ENCODE measurements at places on chromosomes 7 and 10. TPM values are rescaled to one million over a fixed set of nuclear protein-coding genes. Genes with fewer than 3 reads are reported as not detected.

The PRKCQ gene
- 3.7 TPM for total RNA-seq

The GPR37 gene
- total RNA-seq = 0.98 TPM

The HGF gene
- total RNA-seq = 15.0 TPM

DNA sequence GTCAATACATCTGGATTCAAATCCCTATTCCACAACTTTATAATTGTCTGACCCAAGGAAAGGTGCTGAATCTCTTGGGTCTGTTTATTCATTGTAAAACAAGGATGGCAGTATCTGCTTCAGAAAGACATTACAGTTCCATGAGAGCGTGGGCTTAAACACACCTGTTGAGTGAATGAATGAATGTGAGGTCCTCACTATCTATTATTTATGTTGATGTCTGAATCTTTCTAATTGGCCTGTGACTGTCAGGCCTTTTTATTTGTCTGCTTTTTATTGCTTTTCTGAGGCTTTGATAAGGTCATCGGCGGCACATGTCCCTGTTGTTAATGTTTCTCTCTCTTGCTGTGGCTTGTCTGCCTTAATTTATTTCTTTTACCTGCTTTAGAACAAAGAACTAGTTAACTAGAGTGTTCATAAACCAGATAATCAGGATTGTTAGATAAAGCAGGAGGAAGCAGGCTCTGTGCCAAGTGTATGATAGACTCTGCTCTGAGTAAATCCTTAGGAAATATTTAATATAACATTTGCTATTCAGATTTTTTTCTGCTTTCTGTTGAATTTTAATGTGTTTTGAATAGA lies 42.3 kb upstream of the CYCS start:
- DNase-seq = no peak

- DNase-seq = no peak
Measured at GRCh38 chr7:140541513-140542227, 62.4 kb upstream of the MKRN1 start.

- DNase-seq = no peak
Measured at GRCh38 chr10:30036811-30037210, 22.6 kb downstream of the JCAD start.

GRCh38 chr10:78342827-78343653 lies 309.4 kb downstream of the RPS24 start:
- DNase-seq = peak; percentile 56

DNA sequence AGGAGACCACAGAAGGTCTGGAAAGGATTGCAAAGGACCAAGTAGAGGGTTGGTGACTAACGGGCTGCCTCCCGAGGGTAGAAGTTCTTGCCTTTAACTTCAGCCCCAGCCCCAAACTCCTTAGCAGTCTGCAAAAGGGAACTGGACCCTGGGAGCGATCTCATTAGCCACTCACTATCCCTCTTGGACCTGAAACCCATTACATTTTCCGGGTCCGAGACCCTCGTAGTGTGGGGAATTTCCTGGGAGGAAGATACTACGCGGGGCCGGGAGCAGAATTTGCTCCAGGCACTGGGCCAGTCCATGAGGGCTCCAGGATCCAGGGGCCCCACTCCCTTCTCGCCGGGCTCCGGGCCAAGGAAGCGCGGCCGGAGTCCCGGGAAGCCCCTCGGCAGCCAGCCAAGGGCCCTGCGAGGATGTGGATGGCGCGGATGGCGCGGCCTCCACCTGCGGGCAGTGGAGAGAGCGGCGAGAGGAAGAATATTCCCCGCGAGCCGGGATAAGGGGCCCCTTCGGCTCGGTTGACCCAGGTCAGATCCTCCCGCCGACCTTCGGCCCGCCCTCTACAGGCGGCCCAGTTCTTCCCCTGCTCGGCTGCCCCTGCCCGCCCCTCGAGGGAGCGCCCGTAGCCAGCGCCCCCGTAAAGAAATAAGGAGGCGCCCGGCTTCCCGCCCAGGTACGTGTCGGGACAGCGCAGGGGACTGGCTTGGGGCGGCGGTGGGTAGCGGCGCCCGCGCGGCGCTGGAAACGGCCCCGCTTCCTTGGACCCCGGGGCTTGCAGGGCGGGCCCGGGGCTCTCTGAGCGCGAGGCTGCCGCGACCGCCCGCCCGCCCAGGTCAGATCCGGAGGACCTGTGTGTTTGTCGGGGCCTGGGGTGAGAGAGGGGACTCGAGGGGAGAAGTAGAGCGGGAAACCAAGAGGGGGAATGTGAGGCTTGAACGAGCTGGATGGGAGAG lies at the start of gene MYO3A:
MYO3A (plus strand) TSS at position 577 of the 956 bp plus-strand sequence. CDS start 17,882 bp downstream, outside the sequence.
- no peak for DNase-seq

Data from vagina (tissue), 2 donors.